Kidney (tissue), 22 donors: ENCODE measurements at places on chromosomes 13 and 19. TPM values are rescaled to one million over a fixed set of nuclear protein-coding genes. Genes with fewer than 3 reads are reported as not detected.
A peak's percentile ranks its signal among the peaks of the same experiment; 100 is the strongest.

The HCST gene
- 16.7 TPM for total RNA-seq

The RNF225 gene
- 0.25 TPM for total RNA-seq

The MAP1S gene
- 56.1 TPM for total RNA-seq

DNA sequence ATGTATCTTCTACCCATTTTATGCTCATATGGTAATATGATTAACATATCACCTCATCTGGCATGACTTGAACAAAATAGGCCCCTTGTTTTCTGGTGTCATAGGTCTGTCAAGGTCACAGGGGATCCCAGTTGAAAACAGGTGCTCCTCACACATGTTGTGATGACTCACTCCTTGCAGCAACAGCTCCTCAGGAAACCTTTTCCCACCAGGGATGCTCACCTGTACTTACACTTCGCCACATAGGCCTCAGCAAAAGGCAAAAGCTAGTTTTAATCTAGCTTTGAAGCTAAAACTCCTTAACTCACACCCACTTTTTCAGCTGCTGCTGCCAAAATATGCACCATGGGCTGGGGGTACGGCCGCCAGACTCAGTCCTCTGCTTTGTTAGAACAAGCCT is 110.0 kb upstream of the SOX21 start:
- no peak for DNase-seq

DNA sequence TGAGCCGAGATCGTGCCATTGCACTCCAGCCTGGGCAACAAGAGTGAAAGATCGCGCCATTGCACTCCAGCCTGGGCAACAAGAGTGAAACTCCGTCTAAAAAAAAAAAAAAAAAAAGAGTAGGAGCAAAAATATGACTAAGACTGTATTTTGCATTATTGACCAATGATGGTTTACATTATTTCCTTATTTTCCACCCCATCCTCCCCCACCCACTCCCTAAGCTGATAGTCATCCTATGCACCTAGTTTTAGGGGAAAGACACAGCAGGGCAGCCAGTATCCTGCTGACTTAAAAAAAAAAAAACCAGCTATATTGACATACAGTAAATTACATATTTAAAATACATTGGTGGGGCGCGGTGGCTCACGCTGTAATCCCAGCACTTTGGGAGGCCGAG is 25.1 kb downstream of the VAV1 start:
- DNase-seq: no peak

GRCh38 chr19:30154410-30154809 is 212.4 kb downstream of the URI1 start:
- no peak for DNase-seq

DNA sequence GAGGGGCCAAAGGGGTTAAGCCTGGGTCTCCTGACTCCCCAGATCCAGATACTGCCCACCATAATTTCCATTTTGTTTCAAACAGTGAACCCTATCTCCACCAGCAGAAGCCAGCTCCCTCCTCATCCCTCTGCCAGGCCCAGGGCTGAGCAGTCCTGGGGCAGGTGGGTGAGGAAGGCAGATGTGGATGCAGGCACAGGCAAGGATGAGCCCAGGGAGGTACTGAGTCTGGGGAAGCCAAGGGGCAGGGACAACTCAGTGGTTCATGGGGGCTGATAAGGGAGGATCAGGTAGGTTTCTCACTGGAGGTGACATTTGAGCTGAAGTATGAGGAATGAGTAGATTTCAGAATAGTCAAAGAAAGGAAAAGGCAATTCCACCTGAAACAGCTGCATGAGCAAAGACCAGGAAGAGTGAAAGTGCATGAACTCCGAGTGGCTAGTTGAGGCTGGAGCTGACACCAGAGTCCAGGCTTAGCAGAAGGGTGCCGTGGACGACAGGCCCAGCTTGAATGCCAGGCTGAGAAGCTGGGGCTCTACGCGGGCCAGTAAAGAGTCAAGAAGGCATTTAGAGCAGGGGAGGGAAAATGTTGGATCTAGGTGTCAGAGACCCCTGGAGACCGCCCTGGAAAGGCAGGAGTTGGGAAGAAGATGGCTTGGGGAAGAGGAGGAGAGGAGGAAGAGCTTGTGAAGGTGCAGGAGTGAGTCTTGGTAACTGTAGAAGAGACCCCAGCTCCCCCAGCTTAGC is 10.3 kb downstream of the CIC start:
- DNase-seq: no peak

DNA sequence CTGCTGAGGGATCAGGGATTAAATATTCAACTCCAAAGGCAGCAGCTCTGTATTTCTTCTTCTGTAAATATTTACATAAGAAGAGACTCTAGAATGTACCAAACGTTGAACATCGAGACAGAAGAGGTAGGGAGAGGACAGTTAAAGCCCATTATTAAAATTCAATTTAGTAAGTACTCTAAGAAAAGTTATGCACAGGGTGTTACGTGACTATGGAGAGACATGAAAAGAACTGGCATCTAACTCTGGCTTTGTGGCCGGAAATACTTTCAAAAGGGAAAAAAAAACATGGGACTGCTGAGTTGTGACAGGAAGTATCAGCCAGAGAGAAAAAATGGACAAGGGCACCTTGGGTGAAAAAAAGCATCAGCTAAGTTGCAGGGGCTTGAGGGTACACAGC is 36.7 kb downstream of the LNX2 start:
- no peak for DNase-seq

DNA sequence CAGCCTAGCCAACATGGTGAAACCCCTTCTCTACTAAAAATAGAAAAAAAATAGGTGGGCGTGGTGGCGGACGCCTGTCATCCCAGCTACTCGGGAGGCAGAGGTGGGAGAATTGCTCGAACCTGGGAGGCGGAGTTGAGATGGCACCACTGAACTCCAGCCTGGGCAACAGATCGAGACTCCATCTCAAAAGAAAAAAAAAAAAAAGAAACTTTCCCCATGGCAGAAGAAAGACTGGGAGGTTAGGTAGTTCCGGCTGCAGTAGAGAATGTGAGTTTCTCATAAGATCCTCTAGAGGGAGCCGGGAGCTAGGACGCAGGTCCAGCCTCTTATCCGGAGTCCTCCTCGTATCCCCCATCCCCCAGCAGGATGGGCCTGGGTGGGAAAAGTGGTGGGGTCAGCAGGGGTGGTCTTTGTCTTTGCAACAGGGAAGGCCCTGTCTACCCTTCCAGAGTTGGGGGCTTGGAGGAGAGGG is 13.2 kb upstream of the CREB3L3 start:
- peak; percentile 52 for DNase-seq

DNA sequence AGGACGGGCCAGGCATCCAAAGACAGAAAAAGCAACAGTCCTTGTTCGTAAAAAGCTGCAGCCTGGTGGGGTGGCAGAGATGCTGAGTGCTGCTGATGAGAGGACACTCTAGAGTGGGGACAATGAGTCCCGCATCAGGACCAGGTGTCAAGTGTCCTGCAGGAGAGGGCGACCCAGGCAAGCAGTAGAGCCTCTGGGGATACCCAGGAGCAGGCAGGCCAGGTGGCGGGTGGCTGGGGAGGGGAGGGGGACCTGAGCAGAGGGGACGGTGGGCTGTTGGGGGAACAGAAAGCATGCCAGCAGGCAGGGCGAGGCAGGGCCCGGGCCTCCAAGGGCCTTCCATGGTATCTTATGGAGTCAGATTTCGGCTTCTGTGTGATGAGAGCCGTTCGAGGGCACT is 35.8 kb downstream of the GGACT start:
- DNase-seq: no peak

DNA sequence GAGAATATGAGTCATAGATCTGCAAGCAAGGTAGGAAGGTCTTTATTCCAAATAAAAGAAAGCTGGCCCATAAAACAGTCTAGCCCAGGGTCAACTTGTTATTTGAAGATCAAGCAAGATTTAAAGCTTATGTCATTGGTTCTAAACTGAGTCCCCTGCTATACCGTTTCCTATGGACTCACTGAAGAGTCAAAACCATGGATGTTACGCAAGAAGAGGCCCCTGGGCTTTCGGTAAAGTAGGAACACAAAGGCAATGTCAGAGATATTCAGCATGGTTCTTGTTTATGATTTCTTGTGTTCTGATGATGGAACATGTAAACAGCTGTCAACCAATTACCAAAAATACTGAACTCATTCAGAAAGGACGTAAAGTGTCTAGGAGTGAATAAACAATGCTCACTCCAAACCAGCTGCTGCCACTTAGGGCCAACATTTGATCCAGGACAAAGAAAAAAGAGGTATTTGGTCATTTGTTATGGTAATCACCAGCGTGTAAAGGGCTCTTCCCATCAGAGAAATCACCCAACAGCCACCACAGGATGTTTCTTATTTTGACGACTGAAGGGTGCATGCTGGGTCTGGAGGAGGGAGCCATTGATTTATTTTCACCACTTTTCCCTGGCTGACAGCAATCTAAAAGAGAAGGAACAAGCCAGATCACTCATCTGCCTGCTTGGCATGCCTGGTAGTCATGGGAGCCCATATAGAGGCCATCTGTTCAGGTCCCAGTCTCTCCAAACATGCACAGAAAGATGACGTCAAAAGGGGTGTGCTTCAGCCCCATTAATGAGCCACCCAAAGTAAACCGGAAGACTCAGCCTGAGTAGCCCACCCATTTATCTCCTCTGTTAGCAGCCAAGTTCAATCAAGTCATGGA is 68.3 kb downstream of the FGF14 start:
- DNase-seq: no peak

DNA sequence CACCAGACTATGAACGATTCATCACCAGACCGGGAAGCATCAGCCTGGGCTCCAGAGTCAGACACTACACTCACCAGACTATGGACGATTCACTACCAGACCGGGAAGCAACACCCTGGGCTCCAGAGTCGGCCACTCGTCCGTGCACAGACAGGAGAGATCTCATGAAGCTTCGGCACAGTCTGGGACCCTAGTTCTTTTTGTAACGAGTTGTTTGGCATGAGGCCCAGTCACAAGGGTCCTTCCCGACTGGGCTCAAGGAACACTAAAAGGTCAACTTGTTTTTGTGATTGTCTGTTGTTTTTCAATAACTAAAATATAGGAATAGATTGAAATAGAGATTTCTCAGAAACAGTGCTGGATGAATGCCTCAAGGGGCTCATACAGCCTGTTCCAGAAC is 1141.6 kb upstream of the MIR17HG start:
- no peak for DNase-seq

- no peak for DNase-seq
Measured at GRCh38 chr19:42360787-42361544, 29.1 kb downstream of the CNFN start.

GRCh38 chr13:108948251-108948671 is 318.9 kb downstream of the MYO16 start:
- DNase-seq: no peak

DNA sequence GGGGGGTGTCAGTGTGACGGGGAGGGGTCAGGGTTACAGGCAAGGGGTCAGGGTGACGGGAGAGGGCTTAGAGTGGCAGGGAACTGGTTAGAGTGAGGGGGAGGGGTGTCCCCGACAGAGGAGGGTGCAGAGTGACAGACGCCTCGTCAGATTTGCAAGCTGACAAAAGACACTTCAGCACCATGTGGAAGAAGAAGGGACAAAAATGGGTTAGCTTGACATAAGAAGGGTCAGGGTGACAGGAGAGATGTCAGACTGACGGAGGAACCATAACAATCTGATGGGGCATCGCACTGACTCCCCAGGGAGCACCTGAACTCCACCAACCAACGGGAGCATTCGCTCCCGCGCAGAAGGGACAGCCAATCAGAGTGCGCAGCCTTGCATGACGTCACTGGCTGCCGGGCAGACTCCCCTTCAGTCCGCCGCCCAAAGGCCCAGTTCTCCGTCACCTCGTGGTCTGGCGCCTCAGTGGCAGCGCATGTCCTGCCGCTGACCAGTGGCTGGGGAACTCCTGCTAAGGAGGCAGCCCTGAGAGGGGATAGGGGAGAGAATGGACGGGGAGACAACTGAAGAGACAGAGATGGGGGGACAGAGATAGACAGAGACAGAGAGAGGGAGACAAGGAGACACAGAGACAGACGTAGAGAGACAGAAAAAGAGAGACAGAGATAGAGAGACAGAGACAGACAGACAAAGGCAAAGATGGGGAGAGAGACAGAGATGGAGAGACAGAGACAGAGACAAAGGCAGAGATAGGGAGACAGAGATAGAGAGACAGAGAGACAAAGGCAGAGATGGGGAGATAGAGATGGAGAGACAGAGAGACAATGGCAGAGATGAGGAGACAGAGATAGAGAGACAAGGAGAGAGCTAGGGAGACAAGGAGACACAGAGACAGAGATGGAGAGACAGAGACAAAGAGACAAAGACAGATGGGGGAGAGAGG is 30.2 kb downstream of the C19orf81 start:
- DNase-seq: peak; percentile 90

DNA sequence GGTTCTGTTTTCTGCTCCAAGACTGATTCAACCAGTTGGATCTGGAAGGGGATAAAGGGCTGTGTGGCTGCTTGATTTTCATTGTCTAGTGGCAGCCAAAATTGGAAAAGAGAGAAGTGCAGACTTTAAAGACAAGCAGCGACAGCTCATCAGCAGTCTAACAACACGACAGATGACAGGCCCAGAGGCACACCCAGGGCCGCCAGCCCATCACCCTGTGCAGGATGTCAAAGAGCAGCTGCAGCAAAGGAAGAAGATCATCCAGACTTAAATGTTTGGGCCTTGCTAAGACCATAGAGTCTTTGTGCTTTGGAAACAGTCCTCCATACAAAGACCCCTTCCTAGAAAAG is 421.0 kb upstream of the KLF12 start:
- no peak for DNase-seq

GRCh38 chr19:28549680-28550277 is 663.2 kb downstream of the UQCRFS1 start:
- DNase-seq: peak; percentile 10

- peak; percentile 59 for DNase-seq
Measured at GRCh38 chr19:30228113-30228834, 143.9 kb upstream of the ZNF536 start.

DNA sequence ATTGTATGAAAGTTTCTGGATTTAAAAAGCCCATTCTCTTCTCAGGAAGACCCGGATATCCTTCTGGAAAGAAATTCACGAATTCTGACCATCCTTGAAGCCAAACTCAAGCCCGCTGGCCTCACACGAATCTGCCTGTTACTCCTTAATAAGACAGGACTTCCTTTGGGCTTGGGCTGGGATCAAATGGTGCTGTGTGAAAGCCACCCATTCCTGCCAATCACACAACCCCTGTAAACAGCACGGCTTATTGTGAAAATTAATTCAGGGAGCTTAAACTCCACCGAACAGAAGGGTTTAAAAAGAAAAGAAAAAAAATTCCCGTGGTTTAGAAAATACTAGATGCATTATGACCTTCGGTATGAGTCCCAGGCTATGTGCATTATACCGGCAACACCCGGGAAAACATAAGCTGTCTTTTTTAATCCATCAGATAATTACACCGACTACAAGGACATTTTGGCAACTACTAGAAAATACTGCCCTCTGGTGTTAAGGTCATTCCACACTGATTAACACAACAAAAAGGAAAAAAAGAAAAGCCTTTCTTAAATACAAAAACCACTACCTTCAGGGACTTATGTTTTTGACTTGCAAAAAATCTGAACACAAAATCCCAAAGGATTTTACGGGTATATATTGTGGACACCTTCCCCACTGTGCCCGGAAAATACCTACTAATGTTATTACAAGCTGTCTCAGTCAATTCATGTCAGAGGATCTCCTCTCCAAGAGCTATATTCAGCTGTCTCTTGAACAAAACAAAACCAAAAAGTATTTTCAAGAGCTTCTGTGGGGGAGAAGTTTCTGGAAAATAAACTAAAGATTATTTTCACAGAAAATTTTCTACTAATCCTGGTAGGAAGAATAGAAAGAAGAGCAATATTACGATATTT is 76.0 kb upstream of the LSM14A start:
- DNase-seq: no peak
